Posterior vena cava (tissue), 2 donors: ENCODE measurements at places on chromosomes 16 and 17. TPM values are rescaled to one million over a fixed set of nuclear protein-coding genes. Genes with fewer than 3 reads are reported as not detected.

- no peak for DNase-seq
Measured at GRCh38 chr16:51971184-51971583, 575.8 kb downstream of the TOX3 start.

DNA sequence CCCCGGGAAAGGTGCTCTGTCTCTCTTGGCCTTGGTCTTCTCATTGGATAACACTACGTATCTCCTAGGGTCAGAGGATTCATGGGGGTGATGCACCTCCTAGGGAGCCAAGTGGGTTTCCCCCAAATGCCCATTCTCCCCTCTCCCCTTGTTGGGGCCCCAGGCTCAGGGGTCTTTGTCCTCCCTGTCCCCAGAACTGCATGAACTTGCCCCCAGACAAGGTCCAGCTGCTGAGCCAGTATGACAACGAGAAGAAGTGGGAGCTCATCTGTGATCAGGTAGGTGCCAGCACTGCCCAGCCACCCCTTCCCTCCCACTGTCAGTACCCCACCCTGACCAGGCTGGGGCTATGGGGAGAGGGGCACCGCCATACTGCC lies 8.7 kb downstream of the FMNL1 start:
- no peak for DNase-seq

DNA sequence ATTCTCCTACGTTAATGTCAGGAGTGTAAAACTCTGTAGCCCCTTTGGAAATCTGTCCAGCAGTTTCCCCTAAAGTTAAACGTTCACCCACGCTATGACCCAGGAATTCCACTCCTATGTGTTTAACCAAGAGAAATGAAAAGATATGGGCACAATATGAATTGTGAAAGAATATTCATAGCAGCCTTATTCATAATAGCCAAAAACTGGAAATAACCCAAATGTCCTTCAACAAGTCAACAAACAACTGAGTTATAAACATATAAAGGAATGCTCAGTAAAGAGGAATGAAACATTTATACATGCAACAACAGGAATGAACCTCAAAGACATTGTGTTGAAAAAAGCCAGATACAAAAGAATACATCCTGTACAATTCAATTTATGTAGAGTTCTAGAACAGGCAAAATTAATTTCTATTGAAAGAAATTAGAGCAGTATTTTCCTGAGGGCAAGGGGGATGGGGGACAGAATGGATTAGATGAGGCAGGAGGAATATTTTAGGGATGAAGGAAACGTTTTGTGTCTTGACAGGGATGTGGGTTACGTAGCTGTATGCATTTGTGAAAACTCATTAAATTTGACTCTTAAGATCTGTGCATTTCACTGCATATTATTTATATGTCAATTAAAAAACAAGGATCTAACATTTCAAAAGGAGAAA lies 286.7 kb upstream of the CDH5 start:
- no peak for DNase-seq

- DNase-seq, result no peak
Measured at GRCh38 chr17:61002316-61002736, 324.7 kb downstream of the BCAS3 start.

GRCh38 chr17:48247038-48247437 lies 139.5 kb downstream of the SNX11 start:
- DNase-seq, result no peak

ITGAD gene
- 0.24 TPM for total RNA-seq

KRTAP2-2 gene
- total RNA-seq, result not detected
